AG08395 (cell line): ENCODE measurements at places on chromosomes 4 and X.
A peak's percentile ranks its signal among the peaks of the same experiment; 100 is the strongest.

DNA sequence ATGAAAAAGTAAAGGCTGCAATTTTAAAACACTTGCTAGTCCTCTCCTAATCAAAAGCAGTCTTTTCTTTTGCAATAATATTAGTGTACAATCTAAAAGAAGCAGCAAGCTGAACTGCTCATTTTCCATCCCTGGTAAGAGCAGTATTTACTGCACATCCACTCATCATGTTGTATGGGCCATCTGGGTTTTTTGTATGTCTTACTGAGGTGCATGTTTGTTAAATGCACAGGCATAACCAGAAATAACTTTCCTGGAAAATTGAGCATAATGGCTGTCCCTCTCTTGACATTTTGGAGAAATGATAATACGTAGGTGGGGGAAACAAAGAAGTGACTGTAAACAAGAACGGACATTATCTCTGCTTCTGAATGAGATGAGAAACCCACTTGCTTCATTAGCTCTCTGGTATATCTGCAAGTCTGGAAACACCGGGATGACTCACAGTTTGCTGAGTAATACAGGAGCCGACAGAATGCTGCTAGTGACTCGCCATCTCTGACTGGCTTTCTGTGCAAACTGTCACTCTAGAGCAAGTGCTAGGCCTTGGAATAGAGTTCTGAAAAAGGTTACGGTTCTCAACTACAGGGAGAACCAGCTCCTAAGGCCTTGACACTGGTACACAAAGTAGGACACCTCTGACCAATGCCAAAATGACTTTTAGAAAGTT lies 85.7 kb upstream of the MTM1 start:
- DNase-seq = peak; percentile 40

DNA sequence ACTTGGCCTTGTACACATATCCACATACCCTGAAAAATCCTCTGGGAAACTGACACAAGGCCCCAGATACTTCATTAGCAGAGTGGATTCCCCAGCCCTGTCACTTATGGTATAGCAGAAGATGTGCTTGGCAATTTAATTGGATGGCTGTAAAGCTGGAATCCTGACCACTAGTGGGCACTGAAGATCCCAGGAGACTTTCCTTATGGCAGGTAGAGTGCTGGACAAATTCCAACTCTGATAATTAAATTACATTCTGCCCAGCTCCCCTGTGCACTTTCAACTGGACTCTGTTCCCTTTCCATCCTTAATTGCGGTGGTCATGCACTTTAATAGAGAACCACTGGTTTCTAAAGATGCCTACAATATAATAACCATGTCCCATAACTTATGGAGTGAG lies 119.8 kb downstream of the DCK start:
- no peak for DNase-seq

DNA sequence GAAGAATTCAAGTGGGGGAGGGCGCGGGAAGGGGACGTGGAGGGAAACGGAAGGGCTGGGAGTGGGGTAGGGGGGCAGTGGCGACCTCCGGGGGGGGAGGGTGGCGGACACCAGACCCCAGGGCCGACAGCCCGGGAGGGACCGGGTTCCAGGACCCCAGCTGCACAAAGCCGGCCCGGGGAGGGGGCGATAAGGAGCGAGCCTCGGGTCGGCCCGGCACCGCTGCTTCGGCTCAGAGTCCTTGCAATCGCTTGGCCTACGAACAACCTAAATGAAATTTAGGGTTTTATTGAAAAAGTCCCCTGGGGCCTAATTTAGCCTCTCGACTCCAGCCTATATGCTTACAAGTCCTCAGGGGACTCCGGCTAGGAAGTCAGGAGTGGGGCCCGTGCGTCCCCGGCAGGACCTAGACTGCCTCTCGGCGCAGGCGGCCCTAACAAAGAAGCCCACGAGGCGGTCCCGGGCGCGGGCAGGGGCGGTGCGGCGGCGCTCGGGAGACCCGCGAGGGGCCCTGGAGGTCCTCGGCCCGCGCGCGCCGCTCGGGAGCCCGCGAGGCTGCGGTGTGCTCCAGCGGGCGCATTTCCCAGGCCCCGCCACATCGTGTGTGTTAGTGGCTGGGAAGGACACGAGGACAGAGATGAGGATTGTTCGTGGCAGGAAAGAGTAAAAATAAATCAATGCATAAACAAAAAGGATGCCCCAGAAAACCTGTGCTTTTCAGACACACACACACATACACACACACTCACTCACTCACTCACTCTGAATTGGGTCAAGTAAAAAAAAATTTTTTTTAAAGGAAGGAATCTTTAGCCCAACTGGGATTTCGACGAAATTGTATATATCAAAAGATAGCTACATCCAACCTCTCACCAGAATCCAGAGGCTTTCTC lies 70.0 kb downstream of the MGST2 start:
- DNase-seq = peak; percentile 23

DNA sequence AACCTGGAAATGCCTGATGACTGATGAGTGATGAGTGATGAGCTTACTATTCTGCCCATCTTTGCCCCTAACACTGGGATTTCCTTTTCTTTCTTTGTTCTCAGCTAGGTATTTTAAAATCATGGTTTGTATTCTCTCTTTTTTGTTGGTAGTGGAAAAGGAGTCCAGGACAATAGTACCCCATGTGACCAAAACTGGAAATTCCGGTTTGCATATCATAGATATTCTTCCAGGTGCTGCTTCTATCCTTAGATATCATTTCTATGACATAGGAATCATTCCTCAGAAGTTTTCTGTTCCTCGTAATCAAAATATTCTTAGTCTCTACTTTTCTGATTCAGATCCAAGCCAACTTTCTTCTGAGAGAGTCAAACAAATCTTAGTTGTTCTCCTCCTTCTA lies 320.5 kb upstream of the TET2 start:
- DNase-seq = no peak

DNA sequence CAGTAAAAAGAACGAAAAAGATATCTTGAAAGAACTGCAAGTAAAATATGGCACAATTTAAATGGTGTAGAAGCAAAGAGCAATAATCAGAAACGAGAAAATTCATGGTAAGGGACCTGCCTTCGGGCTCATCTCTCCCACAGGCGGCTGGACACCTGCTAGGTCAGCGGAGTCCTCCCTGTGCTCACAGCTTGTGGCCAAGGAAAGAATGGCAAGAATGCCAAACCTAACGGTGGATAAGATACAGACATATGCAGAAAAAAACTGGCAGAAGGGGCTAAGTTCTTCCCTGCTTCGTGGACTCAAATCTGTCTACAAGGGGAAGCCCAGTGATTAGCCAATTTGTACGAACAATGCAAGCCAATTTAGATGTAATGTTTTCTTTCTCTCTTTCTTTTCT lies 152.1 kb upstream of the VCX start:
- DNase-seq = no peak

GRCh38 chrX:5979338-5979737 lies 249.3 kb downstream of the NLGN4X start:
- no peak for DNase-seq

DNA sequence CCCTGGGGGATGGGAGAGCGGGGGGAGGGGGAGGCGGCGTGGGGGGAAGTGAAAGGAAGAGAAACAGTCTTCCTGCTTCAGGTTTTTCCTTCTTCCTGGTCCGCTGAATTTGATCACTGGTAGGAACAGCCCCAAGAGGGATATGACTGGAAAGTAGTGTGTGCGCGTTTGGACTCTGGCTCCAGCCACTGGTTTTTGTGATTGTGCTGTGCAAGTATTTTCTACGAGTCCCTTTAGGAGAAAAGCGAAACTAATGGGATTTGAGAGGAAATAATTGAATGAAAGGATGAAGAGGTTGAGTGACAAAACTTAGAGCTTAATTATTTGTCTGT lies 836 bp downstream of the PRRG1 start:
- DNase-seq = no peak

GRCh38 chrX:38154818-38155217 lies 65.9 kb downstream of the SRPX start:
- DNase-seq = no peak

GRCh38 chrX:69321789-69322188 lies 156.5 kb upstream of the PJA1 start:
- no peak for DNase-seq

DNA sequence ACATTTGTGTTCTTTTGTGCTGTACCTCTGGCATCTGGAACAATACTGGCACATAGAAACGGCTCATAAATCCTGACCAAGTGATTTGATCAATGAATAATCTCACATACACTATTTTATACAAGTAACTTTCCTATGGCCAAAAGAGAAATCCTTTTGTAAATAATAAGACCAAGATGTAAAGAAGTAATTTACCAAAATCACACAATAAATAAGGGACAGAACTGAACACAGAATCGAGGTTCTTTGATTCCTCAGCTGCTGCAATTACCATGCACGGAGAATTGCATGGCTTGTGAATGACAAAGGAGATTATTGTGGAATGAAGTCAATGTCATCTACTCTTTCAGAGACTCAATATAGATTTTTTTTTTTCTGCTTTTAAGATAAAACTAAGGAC lies 576.8 kb upstream of the SMIM31 start:
- no peak for DNase-seq

DNA sequence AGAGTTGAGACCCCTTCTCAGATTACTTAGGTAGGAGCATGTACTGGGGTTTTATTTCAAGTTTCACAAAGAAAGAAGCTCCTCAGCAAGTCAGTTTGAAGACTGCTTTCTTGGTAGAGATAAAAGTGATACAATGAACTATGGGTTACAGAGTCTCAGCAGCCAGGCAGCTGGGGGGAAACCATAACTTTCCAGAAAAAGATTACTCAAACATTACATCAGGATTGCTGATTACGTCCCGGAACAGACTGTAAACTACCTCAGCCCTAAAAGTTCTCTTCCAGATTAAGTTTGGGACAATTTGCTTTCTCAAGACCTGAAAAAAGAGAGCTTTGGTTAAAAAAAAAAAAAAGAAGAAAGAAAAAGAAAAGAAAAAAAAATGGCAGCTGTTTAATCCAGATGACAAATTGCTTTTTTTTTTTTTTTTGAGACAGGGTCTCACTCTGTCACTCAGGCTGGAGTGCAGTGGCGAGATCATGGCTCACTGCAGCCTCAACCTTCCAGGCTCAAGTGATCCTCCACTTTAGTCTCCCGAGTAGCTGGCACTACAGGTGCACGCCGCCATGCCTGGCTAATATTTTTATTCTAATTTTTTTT lies 16.6 kb downstream of the SAT1 start:
- DNase-seq = no peak

- DNase-seq = no peak
These were observed 160.1 kb downstream of the EFHC2 start for GRCh38 chrX:44183329-44183728.

- no peak for DNase-seq
These were observed 40.6 kb upstream of the LSM6 start for GRCh38 chr4:146134761-146135445.

GRCh38 chr4:10732914-10733415 lies 48.4 kb upstream of the CLNK start:
- DNase-seq = no peak

DNA sequence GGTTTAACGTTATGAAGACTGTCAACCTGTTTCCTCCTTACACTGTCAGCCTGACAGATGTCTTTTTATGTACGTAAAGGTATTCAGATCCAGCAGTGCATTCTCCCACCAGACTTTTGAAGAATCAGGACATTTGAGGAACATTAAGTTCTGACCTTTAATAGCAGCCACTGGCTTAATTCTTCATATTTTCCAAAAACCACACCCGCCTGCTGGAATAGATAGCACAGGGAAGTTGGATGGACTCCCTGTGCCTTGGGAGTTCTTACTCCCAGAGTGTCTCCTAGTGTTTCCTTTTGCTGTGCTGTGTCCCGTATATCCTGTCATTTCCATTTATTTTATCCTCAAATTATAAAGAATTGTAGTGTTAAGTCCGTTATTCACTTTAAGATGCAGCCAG lies 94.5 kb downstream of the AFF1 start:
- DNase-seq = no peak

DNA sequence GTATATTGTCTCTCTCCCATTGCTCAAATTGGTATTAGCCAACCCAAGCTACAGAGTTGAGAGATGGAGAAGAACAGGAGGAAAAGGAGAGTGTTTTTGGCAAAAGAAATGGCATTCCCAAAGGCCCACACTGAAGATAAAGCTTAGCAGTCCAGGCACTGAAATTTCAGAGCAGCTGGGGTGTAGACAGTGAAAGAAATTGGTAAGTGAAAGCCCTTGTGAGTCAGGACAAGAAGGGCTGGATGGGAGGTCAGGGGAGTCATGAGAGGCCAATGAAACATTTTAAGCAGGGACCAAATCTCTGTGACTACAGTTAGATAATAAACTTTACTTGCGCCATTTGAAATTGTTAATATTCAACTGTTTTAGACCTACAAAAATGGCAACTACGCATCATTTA lies 177.7 kb downstream of the ADAMTS3 start:
- no peak for DNase-seq

DNA sequence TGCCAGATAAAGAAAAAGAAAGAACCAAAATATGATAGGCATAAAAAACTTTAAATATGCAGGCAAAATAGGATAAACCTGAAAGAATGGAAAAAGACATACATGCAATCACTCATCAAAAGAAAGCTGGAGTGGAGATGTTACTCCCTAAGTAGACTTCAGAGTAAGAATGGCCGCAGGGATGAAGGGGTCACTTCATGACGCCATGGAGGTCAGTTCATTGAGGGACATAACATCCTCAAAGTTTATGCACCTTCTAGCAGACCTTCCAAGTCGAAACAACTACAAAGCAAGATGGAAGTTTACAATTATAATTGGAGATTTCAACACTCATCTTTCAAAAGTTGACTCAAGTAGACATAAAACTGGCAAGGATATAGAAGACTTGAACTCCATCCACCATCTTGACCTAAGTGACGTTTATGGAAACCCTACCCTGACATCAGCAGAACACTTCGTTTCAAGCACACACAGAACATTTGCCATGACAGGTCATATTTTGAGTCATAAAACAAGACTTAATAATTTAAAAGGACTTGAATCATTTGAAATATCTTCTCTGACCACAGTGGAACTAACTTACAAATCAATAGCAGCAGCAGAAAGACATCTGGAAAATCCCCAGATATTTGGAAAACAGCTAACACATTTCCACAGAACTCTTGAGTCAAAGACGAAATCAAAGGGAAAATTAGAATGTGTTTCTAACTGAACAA lies 106.0 kb upstream of the LRPAP1 start:
- no peak for DNase-seq

DNA sequence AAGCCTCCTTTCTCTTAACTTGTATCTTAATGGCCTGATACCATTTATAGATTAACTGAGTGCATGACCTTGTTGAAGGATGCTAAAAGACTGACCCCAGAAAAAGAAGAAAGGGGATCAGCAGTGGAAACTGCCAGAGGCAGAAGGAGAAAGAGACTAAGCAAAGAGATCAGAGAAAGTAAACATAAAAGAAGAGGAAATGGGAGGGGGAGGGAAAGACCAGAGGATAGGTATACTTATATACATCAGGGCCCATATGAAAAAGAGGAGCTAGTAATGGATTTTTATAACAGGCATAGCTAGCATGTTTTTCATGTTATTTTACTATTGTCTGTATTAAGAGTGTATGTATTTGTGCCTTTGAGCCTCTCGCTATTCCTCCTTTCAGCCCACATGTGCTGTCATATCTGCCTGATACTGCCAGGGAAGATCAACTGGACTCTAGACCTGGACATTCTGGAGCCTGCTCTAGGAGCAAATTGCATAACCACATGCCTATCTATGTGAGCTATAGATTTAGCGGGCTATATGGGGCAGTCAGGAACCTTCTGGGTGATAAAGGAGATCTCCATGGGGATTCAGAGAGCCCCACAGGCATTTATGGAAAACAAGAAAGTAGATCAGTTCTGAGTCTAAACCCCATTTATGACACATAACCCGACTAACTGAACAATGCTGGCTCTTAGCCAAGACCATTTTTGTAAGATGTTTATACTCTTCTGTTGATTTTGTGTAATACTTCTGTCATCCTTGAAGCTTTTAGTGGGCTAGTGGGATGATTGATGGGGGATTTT lies 13.4 kb upstream of the SNX12 start:
- no peak for DNase-seq
